CD4-positive, alpha-beta memory T cell (primary cell): ENCODE measurements at places on chromosomes 3 and 15.

DNA sequence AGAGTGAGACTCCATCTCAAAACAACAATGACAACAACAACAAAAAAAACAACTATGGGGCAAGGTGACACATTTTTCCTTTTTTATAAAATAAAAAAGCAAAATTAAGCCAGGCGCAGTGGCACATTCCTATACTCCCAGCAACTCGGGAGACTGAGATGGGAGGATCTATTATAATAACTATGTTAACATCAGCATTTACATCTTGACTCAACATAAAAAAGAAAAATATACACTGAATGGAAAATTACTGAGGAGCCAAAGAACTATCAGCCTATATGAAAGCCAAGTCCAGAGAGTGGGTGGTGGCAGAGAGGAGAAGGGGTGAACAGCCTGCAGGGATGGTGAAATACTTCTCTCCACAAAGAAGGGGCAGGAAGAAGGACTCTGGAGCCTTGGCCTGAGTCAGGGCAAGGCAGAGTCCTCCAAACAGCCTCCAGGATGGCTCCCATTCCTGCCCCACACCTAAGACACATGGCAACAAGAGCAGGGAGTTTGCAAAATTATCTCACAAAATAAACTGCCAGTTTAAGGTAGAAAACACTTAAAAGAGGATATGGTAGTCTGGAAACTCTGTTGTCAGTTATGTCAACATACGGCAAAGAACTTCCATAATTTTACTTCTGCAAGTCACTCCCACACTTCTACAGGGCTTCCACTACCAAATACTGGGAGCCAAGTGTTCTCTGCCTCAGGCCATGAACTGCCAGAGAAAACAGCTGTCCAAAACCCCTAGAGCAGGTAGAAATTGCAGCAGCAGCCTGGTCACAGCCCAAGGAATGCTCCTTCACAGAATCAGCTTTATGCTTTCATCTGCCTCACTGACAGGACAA is 25.9 kb downstream of the HSPBAP1 start:
- no peak for DNase-seq

- DNase-seq: no peak
Measured at GRCh38 chr3:22453906-22454535, 703.0 kb upstream of the ZNF385D start.

- DNase-seq: no peak
Measured at GRCh38 chr3:64917914-64918453, 230.2 kb upstream of the ADAMTS9 start.

GRCh38 chr15:31605467-31605931 is 278.9 kb downstream of the KLF13 start:
- no peak for DNase-seq

- no peak for DNase-seq
Measured at GRCh38 chr3:101932326-101933068, 83.2 kb downstream of the NFKBIZ start.

- DNase-seq: no peak
Measured at GRCh38 chr15:85154061-85154460, 172.4 kb downstream of the PDE8A start.

DNA sequence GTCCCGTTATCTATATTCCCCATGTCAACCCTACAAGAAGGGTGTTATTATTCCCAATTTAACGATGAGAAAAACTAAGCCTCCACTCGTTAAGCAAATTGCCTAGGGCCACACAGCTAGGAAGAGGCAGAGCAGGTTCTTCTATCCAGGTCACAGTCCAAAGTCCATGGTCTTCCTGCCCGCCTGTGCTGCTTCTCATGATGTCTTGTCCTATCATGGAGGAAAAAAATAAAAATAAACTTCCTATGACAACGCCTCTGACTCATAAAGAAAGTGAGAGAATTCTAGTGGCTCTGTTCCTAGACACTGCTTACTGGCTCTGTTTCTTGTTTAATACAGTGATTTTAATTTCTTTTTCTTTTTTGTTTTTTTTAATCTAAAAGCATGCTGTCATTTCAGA is 9.7 kb downstream of the COL8A1 start:
- no peak for DNase-seq

GRCh38 chr3:133792171-133792763 is 13.3 kb upstream of the SRPRB start:
- DNase-seq: no peak

DNA sequence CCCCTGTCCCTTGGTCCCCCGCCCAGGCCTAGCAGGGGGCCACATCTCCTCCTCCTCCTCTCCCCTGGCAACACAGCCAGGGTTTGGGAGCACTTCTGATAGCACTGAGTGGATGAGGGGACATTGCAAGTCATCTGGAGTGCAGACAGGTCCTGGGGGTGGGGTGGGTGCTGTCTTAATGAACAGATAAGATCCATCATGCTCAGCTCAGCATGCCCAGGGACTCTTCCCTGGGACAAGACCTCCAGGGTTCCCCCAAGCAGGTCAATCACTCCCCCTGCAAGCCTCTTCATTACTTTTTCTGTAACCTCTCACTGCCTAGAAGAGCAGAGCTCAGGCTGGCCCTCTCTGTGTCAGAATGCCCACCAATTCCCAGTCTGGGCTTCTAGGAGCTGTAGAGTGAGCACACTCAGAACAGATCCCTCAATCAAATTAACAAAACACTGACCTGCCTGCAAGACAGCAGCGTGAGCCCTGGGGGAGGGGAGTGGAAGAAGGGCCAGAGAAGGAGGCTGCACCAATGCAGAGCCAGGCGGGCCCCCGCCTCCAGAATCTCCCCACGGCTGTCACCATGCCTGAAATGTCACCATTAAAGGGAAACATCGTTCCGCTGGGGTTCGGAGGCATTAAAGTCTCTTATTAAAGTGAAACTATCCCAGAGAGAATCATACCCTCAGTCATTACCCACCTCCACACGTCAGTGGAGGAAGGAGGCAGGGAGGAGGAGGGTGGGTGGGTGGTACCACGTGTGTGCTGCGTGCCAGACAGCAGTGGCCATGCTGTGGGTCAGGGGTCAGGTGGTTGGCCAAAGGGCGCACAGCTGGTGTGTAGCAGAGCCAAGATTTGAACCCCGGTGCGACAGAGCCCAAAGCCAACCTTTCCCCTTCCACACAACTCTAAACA is 114.7 kb upstream of the LINGO1 start:
- DNase-seq: no peak

DNA sequence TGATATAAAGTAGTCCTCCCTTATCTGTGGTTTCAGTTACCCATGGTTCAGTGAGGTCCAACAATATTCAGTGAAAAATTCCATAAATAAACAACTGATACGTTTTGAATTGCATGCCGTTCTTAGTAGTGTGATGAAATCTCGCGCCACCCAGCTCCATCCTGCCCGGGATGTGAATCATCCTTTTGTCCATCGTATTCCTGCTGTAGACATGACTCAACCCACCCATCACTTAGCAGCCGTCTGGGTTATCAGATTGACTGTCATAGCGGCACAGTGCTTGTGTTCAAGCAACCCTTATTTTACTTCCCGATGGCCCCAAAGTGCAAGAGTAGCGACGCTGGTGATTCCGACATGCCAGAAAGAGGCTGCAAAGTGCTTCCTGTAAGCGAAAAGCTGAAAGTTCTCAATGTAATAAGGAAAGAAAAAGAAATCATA is 48.0 kb upstream of the MEX3B start:
- no peak for DNase-seq

- no peak for DNase-seq
Measured at GRCh38 chr3:181921220-181921619, 209.5 kb downstream of the SOX2 start.

GRCh38 chr15:33226559-33227181 is 32.2 kb upstream of the FMN1 start:
- peak; percentile 78 for DNase-seq

GRCh38 chr15:79948761-79949160 is 22.2 kb downstream of the BCL2A1 start:
- DNase-seq: no peak

DNA sequence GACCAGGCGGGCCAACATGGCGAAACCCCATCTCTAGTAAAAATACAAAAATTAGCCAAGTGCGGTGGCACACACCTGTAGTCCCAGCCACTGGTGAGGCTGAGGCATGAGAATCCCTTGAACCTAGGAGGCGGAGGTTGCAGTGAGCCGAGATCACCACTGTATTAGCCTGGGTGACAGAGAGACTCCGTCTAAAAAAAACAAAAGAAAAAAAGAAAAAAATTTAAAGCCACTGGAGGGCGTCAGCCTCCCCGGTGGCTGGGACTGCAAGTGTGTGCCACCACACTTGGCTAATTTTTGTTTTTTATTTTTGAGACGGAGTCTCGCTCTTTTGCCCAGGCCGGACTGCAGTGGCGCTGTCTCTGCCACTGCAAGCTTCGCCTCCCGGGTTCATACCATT is 7.9 kb downstream of the RTF1 start:
- no peak for DNase-seq

- peak; percentile 55 for DNase-seq
Measured at GRCh38 chr15:42704492-42704926, 32.4 kb downstream of the CDAN1 start.

DNA sequence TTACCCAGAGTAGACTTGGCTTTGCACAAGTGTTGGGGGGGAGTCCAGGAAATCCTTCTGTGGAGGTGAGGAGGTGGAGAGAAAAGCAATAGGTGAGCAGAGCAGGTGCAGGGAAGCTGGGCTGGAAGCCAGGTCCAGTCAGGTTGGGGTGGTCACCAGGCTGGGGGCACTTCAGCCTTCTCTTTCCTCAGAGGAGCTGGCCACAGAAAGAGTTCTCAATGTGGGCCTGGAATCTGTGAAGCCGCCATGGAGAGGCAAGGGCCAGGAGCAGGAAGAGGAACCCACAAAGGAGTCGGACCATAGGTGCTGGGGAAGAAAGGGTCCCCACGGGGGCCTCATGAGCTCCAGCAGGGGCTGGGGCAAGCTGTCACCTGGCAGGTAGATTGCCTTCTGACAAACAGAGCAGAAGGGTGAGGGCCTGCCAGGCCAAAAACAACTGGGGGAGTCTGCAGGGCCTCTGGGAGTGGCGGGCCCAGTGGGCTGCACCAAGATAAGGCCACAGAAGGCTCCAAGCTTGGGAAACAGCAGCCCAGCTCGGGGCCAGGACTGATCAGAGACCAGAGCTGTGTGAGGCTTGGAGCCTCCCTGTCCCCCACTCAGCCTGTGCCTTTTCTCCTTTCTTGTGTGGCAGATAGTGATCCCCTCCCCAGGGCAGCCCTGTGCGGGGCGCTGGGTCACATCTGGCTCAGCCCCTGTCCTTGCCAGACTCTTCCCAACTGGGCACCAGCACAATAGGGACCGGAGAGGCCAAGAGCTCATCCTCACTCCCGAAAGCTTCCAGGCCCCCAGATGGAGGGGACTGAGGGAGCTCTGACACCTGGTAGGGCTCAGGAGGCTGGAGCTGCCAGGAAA is 53.0 kb upstream of the FGD5 start:
- no peak for DNase-seq

DNA sequence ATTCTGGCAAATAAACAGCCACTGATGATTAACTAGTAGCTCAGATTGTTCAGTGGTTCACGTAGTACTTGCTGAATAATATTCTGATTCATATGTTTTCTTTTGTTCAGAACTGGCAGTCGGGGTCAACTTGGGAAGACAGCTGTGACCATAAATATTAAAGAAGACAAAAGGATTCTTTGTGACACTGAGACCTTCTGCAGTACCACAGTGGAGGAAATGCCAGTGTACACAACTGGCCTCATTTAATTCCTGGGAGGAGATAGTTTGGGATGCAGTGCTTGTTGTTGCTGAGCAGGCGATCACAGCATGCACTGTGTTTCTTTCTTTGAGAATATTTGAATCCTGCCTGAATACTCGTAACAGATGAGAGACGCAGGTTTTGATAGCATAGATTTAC is 26.7 kb upstream of the MCF2L2 start:
- no peak for DNase-seq

GRCh38 chr3:116242825-116243224 is 202.5 kb downstream of the LSAMP start:
- no peak for DNase-seq

- no peak for DNase-seq
Measured at GRCh38 chr3:105323274-105323599, 43.5 kb upstream of the ALCAM start.

GRCh38 chr3:17077606-17078005 is 192.9 kb downstream of the PLCL2 start:
- no peak for DNase-seq

DNA sequence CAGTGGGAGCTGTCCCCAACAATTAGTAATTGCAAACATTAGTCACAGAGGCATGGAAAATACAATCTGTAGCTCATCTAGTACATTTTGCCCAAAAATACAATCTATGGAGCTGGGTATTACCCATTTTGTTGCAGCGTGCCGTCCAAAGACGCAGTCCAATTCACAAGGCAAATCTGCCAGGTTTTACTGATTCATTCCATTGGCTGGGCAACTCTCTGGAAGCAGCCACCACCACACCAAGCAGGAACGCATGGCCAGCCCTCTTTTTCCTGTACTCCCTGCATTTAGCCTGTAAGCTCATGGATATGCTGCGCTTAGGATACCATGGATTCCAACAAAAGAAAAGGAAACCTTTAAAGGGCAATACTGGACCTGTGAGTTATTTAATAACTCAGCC is 60.5 kb upstream of the ARRDC4 start:
- DNase-seq: no peak

DNA sequence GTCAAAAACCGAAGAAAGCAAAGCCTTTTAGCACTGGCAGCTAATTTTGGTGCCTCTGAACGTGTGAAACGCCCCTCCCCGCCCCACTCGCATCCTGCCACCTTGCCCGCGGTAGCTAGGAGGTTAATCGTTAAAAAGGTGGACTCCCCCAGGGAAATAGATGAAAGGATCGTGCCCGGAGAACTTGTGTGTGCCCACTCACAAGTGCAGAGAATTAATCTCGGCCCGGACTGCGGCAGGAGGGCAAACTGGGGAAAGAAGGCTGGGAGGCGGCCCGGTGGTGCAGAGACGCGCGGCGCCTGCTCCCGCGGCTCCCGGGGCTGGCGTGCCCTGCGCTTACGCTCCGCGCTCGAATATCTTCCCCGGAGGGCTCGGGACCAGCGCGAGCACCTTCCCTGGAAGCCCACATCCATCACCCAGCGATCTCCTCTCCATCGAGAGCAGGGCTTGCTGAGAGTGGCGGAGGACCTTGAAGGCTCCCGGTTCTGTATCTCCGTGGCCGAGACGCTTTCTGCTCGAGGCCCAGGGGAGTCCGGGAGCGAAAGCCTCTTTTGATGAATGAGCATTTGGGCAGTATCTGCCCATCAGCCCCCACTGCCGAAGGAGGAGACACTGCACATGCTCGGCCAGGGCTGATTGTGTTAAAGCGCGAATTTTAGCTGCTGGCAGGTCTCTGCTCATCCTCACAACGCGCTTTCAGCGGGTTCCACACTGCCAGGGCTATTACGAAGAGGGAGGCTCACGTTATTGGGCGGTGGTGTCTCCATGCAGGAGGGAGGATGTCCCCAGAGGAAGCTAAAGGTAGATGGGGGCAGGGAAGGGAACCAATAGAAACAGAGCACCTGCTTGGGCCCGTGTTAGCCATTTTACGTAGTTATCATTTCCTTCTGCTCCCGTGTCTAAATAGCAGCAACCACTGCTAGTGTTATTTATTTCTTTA is 1.3 kb upstream of the SPTSSB start:
- peak; percentile 42 for DNase-seq

- no peak for DNase-seq
Measured at GRCh38 chr3:151248772-151249337, 29.5 kb downstream of the P2RY14 start.
